ENCODE measurements at places on chromosomes 16 and 17. TPM values are rescaled to one million over a fixed set of nuclear protein-coding genes. Genes with fewer than 3 reads are reported as not detected.

The COPS3 gene
- total RNA-seq, result 103 TPM

DNA sequence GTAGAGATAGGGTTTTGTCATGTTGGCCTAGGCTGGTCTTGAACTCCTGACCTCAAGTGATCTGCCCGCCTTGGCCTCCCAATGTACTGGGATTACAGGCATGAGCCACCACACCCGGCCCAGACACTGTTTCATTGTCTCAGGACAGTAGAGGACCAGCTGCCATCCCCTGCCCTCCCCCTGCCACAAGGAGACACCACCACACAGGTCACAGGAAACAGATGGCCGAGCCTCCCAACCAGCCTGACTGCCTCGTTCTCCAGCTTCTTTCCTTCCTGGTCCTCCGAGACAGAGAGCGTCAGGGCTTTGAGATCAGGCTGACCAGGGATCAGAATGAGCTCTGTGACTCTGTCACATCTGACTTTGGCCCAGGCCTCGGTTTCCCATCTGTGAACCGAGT, 20.8 kb upstream of the RNPS1 start:
- no peak for DNase-seq

- DNase-seq, result peak; percentile 91
These were observed 40.9 kb downstream of the RFFL start for GRCh38 chr17:35022536-35023063.

The TNFSF12 gene
- total RNA-seq, result 7.4 TPM

DNA sequence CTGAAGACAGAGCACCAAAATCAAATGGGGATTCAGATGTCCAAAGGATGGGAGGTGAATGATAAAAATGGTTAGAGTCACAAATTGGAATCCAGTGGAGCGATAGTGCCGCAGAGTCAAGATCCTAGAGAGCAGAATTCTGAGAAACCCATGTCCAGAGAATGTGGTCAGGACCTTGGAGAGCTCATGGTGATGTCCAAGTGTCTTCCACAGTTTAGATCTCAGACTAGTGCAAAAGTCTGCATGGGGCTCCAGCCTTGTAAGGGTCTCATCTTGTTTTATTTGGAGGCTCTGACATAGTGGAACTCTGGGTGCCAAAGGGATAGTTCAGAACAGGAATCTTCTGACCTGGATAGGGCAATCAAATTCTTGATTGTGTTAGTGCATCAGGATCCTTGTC, 245.9 kb upstream of the HSBP1 start:
- no peak for DNase-seq

GRCh38 chr16:27444015-27444414, 42.0 kb downstream of the IL21R start:
- DNase-seq, result no peak

The THUMPD1 gene
- 47.5 TPM for total RNA-seq

- no peak for DNase-seq
These were observed 14.3 kb upstream of the NAGLU start for GRCh38 chr17:42521666-42522262.

The CD300LG gene
- not detected for total RNA-seq

DNA sequence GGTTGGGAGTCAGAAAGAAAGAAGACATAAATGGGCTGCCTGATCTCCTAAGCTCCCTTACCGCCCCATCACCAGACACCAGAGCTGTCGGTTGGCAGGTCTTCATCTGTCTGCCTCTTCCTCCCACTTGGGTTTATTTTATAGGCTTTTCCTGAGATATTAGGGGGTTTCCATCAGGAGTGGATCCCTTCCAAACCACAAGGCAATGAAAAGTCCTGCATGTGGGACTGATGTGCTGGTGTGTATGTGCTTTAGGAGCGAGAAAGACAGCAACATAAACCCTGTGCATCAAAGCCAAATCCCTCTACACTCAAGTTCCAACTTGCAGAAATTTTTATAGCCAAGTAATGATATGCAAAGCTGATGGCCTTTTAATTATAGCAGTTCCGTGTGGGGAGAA, 389.5 kb downstream of the SLC39A11 start:
- DNase-seq, result no peak

DNA sequence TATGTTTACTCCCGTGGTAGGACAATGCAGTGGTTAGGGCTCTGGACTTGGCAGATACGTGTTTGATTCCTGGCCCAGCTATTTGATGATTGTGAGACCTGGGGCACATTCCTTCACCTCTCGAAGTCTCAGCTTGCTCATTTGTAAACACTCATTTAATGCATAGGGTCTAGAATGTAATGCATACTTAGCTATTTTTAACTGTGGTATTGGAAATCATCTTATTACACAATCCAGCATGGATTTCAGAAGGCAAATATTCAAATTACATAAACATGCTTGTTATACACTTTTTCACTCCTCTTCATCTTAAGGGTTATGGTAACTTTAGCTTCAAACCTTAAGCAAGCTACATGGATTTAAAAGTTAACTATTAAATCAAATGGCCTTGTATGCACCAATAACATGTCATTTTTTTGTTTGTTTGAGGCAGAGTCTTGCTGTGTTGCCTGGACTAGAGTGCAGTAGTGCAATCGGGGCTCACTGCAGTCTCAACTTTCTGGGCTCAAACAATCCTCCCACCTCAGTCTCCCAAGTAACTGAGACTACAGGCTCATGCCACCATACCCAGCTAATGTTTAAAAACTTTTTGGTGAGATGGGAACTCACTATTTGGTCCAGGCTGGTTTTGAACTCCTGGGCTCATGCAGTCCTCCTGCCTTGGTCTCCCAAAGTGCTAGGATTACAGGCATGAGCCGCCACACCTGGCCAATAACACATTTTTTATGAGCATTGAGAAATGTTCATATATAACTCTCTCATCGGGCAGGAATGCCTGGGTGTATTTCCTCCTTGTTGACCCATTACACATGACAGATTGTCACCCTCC, 52.5 kb downstream of the VAT1L start:
- DNase-seq, result no peak

DNA sequence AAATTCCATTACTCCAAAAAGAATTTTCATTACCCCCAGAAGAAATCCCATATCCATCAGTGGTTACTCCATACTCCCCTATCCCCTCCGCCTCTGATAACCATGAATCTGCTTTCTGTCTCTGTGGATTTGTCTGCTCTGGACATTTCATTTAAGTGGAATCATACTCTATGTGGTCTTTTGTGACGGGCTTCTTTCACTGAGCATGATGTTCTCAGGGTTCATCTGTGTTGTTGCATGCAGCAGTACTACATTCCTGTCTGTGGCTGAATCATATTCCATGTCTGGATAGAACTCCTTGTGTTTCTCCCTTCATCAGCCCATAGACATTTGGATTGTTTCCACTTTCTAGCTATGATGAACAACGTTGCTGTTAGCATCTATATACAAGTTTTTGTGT, 59.5 kb upstream of the IRX3 start:
- no peak for DNase-seq

The SHBG gene
- total RNA-seq, result not detected

DNA sequence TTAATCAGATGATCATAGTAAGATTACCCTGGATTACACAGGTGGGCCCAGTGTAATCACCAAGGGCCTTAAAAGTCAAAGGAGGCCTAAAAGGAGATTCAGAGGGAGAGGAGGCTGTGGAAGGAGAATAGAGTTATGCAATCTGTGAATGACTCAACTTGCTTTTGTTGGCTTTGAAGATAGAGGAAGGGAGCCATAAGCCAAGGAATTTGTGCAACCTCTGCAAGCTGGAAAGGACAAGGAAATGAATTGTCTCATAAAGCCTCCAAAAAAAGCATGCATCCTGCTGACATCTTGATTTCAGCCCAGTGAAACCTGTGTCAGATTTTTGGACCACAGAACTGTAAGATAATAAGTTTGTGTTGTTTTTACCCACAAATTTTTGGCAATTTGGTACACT, 109.6 kb downstream of the CNTNAP4 start:
- no peak for DNase-seq

DNA sequence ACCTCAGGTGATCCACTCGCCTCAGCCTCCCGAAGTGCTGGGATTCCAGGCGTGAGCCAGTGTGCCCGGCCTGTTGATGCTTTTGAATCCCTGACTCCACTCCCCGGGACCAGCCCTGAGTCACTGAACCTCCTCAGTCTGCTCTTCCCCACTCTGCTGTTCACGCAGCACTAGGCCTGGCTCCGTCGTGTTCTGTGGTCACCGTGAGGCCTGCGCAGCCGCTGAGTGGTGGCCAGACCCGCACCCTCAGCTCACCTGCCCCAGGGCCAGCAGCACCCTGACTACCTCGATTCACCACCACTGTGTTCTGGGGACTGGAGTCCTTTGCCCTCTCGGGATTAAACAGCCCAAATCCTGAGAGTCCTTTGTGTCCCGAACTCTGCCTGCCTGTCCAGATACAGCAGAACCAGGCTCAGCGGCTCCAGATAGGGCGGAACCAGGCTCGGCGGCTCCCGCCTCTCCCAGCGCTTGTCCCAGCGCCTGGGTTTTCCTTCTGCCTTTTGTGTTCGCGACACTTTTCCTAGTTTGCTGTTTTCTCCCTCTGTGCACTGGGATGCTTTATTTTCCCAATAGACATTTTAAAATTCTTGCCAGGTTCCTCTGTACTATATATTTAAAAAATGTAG, 58.6 kb upstream of the ENDOV start:
- DNase-seq, result no peak

DNA sequence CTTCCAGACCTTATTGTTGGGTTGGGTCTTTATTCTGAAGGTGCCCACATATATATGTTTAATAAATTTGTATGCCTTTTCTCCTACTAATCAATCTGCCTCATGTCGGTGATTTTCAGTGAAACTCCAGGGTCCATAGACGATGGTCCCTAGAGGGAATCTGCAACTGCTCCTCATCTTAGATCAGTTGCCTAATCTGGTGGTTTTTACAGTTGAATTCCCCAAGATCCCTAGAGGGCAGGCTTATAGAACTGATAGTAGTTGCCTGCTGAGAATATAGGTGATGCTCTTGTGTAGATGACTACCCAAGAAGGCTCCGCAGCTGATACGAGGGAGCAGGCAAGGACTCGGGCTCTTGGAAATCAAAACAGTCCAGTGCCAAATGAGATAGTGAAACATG, 619.2 kb upstream of the C16orf82 start:
- no peak for DNase-seq

DNA sequence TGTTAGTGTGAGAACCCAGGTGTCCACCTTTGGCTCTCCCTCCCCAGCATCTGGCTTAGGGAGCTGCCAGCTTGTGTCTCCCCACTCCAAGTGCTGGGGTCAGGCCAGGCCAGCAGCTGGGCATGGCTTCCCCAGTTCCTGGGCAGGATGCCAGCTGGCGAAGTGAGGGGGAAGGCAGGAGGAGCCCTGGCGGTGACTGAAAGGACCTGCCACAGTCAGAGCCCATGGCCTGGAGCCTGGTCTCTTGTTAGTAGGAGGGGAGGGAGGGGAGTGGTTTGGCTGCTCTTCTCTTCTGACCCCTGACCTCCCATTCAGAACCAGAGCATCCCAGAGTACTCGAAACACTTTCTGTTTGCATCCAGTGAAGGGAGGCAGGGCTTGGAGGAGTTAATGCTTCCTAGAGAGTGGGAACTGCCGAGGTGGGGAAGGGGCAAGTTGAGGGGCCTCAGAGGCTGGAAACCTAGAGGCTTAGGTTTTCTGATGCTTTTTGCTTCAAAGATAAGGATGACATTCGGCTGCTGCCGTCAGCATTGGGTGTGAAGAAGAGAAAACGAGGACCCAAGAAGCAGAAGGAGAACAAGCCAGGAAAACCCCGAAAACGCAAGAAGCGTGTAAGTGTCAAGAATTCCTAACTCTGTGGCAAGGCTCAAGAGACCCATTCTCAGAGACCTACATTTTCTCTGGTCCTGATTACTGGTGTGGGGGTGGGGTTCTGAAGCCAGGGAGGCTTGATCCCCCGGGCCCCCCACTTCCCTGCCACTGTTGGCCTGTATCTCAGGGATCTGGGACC, 772 bp downstream of the CHD3 start:
- DNase-seq, result peak; percentile 52

DNA sequence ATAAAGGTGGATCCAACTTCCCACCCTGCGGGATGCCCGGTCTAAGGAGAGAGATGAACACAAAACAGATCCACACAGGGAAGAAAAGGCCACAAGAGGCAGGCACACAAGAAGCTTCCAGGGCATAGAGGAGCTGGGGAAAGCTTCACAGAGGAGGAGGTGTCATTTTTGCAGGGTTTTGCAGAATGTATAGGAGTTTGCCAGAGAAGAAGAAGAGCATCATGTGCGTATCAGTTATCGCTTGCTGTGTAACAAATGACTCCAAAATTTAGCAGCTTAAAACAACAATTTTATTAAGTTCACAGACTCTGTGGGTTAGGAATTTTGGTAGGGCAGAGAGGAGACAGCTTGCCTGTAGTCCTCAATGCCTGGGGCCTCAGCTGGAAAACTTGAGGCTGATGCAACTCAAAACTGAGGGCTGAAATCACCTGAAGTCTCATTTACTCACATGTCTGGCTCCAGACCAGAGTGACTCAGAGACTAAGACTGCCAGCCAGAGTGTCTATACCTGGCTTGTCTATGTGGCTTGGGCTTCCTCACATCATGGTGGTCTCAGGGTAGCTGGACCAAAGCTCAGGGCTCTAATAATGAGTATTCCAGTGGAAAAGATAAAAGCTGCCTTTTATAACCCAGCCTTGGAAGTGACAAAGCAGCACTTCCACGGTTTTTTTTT, 33.9 kb upstream of the ZNF423 start:
- DNase-seq, result peak; percentile 11

The EMP2 gene
- total RNA-seq, result not detected

The SALL1 gene
- total RNA-seq, result not detected

- peak; percentile 26 for DNase-seq
These were observed 87.3 kb downstream of the MAP2K6 start for GRCh38 chr17:69501591-69502468.

DNA sequence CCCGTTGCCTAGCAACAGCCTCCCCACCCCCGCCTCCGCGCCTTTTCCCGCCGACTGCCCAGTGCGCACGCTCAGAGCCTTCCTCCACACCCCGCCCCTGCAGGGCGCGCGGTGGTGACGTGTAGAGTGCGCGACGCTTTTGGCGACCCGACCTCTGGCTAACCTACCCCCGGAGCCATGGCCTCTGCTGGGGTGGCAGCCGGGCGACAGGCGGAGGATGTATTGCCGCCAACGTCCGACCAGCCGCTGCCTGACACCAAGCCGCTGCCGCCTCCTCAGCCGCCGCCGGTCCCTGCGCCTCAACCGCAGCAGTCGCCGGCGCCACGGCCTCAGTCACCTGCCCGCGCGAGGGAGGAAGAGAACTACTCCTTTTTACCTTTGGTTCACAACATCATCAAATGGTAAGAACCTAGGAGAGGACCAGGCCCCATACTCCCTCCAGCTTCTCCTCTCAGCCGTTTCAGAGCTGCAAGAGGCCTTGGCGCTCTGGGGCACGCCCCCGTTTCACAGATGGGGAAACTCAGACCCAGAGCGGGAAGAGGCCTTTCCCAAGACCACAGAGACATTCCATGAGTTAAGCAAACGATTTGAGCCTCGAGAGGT, at the start of gene MED9:
TSS of gene MED9 (plus strand) at position 136 of the 603 bp plus-strand sequence. CDS start at position 178, 42 bp downstream.
- DNase-seq, result peak; percentile 96

DNA sequence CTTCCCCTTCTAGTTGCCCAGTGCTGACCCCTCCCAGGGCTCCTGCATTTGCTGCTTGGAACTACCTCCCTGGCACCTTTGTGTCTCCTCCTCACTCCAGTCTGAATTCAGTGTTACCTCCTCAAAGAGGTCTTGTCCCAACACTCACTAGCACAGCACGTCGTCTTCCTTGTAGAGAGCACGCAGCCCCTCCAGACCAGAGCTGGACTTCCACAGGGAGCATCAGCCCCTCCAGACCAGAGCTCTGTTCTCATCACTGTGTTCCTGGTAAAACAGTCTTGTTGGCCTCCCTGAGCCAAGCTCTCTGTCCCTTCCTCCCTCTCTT, 27.8 kb upstream of the MGAT5B start:
- DNase-seq, result no peak

All from activated naive CD4-positive, alpha-beta T cell treated with anti-CD3 and anti-CD28 coated beads for 36 hours (primary cell).